Mononuclear cell (primary cell): ENCODE measurements at places on chromosomes 3 and 15. TPM values are rescaled to one million over a fixed set of nuclear protein-coding genes. Genes with fewer than 3 reads are reported as not detected.

Gene FHIT
- 16.9 TPM for total RNA-seq

Gene SAXO2
- total RNA-seq, result 2.1 TPM

Gene HRH1
- total RNA-seq, result 2.4 TPM

Gene ITPR1
- 116 TPM for total RNA-seq

Gene TTC23
- 0.10 TPM for total RNA-seq
